ENCODE measurements at places on chromosomes 11 and 22. TPM values are rescaled to one million over a fixed set of nuclear protein-coding genes. Genes with fewer than 3 reads are reported as not detected.

CTSD gene
- 38.8 TPM for total RNA-seq

KRTAP5-7 gene
- total RNA-seq, result 0.16 TPM

PIWIL4 gene
- 0.37 TPM for total RNA-seq

BIRC2 gene
- total RNA-seq, result 48.8 TPM

TST gene
- total RNA-seq, result 1.8 TPM

GGT5 gene
- 0.04 TPM for total RNA-seq

FOLR2 gene
- total RNA-seq, result not detected

CSNK2A3 gene
- 2.1 TPM for total RNA-seq

FAM227A gene
- total RNA-seq, result 0.30 TPM

MMP8 gene
- not detected for total RNA-seq

SLC22A6 gene
- not detected for total RNA-seq

FAM181B gene
- total RNA-seq, result not detected

DNA sequence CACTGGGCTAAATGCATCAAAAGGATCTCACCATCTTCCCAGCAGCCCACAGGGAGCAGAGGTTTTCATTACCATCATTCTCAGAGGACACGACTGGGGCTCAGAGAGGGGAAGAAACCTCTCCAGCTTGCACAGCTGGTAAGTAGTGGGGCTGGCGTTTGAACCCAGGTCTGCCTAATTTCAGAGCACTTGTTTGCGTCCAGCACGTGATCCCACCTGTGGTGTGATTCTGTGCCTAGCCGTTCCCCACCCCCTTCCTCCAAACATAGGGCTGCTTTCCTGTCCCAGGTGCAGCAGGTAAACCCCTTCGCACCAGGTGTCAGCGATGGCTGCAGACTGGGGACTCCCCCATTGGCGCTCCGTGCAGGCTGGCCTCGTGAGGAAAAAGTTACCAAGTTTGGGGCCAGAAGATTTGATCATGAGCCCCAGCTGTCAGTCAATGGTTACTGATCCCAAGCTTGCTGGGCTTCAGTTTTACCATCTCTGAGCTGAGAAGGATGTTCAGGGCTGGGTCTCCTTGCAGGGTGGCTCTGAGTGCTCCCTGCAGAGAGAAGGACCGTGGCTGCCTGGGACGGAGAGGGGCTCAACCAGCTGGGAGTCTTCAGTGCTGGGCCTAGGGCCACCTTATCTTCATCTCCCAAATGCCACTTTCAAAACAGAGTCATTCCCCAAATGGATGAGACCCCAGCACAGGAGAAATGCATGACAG lies 445.6 kb downstream of the TBC1D22A start:
- DNase-seq, result no peak

GRCh38 chr11:112570333-112570732 lies 309.7 kb upstream of the PLET1 start:
- no peak for DNase-seq

GRCh38 chr11:11842421-11843008 lies 743 bp downstream of the USP47 start:
- peak; percentile 80 for DNase-seq

DNA sequence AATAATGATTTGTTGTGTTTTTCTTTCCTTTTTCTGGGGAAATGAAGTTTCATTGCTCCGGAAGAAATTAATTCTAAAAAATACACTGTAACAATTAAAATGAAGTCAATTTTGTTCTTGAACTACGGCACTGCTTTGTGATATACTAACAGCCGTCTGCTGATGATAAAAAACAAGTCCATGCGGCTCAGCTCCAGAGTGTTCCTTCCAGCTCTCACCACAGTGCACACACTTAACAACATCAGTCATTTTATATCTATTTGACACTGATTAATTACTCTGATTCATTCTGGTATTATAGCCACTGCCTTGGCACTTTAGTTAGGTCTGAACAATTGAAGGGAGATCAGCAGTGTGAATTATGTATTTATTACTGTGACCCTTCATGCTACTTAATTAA lies 97.4 kb upstream of the SLC6A5 start:
- no peak for DNase-seq

DNA sequence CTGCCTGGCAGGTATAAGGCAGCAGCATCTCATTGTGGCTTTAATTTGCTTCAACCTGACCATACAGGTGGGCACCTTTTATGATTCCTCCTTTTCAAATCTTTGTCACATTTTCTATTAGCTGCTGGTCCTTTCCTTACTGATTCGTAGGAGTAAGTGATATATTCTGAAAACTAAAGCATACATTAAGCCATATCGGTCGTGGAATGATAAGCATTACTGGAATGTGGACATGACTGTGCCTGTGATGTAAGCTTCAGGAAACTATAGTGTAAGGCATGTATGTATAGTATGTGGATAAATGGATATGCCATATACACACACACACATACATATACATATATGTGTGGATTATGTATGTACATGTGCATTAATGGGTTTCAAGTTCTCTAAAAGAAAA lies 20.8 kb downstream of the YPEL1 start:
- DNase-seq, result no peak

DNA sequence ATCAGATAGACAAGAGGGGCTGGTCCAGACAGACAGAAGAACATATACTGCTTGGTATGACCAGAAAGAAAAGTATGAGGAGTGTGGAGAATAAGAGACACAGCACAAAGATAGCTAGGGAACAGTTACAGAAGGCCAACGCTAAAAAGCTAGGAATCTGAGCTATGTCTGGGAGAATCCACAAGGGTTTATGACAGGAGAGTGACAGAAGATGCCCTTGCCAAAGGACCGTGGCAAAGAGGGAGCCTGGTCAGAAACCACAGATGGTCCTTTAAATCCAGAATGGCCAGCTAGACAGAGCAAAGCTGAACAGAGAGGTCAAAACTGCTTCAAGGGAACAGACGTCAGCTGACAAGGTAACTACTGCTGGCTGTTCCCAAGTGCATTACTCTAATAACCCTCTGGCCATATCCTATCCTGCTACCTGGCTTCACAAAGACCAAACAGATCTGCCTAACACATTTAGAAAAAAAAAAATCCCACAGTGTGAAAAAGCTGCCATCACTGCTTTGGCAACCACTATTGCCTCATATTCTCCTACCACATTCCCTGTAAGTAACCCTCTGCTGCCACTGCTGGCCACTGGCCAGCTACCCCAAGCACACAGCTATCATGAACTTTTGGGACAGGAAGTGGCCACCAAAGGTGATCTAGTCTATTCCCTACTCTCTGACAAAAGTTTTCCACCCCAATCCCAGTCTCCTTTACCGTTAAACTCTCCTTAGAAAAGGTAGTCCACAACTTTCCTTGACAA lies 7.3 kb downstream of the SERGEF start:
- DNase-seq, result no peak

- DNase-seq, result no peak
Measured at GRCh38 chr11:43980253-43980652, 37.8 kb downstream of the C11orf96 start.

GRCh38 chr11:102006835-102007566 lies 40.2 kb upstream of the CFAP300 start:
- no peak for DNase-seq

GRCh38 chr11:94557992-94558391 lies 9.2 kb upstream of the PIWIL4 start:
- no peak for DNase-seq

- no peak for DNase-seq
Measured at GRCh38 chr11:44782478-44782877, 55.7 kb downstream of the TSPAN18 start.

GRCh38 chr11:96752221-96752620 lies 362.4 kb downstream of the JRKL start:
- DNase-seq, result no peak

DNA sequence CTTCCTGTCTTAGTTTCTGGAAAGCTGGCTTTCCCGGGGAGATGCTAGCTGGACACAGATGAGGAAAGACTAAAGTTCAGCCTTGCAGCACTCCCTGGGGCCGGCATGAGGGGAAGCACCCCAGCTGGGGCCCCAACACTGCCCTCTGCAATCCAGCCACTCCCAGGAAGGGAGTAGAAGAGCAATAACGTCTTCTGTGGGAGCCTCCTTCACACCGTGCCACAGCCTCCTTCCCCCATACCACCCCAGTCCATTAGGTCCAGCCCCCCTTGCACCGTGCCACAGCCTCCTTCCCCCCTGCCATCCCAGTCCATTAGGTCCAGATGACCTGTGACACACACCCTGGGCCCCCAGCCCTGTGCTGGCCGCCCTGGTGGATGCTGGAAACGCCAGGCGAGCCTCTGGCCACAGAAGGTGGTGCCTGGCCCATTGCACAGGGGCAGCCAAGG lies 44.1 kb upstream of the PRDM11 start:
- no peak for DNase-seq

DNA sequence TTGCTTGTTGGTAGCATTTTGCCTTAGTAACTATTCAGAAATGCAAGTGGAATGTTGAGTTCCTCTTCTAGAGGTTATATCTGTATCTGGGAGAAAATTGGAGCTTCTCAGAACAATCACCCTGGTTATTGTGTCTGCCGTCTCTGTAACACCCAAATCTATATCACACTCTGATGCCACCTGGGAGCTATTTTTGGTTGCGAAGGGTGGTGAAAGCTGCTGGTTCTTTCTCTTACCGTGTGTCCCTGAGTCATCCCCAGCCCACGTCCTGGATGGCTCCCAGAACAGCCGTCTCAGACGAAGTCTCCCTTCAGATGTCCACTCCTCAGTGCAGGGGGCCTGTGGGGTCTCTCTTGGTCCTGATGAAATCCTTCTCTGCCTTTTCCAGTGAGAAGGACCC lies 83.5 kb downstream of the C22orf31 start:
- DNase-seq, result peak; percentile 22

DNA sequence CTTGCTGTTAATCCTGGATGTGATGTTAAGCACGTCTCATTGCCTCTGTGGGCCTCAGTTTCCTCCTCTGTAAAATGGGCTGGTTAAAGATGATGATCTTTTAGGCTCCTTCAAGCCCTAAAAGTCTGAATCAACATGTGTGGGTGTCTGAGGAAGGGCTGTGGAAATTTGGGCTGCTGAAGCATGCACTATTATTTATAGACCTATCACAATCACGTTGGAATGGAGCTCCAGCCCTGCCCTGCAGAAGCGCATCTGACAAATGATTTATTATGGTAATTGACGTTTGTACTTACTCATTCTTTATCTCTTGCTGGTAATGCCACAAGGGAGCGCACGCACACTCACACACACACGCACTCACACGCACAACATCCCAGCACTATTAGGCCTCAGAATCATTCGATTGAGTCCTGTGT lies 20.4 kb downstream of the P2RX3 start:
- DNase-seq, result no peak

- peak; percentile 86 for DNase-seq
Measured at GRCh38 chr11:61776561-61777075, 15.8 kb downstream of the TMEM258 start.

DNA sequence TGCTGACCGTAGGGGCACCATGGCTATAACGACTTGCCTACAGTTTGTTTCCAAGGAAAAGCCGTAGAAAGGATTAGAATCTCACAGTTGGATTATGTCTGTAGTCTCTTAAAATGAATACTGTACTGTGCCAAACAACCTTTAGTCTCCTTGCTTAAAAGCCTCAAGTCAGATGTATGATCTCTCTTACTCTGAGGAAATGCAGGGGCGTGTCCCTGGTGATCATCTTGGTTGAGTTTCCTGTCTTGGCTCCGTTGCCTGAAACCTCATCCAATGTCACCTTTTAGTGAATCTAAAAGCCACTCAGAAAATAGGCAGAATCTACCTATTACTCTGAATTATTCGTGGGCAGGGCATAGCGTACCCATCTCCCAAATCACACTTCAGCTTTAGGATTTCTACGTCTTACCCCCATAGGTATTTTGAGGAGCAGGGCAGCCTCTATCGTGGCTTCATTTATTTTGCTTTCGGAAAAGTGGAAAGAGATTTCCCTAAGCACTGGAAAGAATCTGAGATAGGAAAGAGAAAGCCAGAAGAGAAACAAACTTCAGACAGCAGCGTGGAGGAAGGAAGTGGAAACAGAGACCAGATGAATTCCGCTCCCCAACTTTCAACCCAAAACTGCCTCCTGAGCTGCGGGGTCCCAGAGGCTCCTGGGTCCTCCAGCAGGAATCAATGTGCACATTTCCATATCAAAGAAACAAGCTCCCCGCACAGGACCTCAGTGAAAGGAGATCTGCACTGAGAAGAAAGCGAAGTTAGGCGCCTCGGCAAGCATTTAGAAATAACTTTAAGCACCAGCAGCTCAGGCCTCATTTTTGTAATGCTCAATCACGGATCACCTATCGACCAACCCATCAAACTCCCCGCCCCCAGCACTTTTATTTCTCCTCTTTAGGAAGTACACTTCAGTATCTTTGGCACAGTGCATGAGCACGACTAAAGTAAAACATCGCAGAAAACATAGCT lies 245.8 kb downstream of the ETS1 start:
- DNase-seq, result peak; percentile 75

GRCh38 chr11:95231881-95232605 lies 1.0 kb upstream of the SESN3 start:
- DNase-seq, result peak; percentile 83

- DNase-seq, result no peak
Measured at GRCh38 chr11:19691815-19692500, 20.7 kb upstream of the NAV2 start.

DNA sequence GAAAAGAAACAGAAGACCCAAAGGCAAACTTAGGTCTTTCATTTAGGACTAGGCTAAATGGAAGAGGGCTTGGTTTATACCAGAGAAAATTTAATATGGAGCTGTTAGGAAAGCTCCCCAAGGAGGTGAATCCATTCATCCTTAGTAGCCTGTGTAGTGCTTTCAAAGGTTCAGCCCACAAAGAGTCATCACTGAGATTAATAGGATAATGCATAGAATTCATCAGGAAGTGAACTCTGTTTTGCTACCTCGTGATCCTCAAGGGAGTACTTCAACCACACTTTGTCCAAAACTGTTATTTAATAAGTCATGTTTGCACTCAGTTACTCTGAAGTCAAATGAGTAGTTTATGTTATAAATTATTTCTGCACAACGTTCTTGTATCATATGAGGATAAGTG lies 43.3 kb upstream of the MMP7 start:
- DNase-seq, result no peak

DNA sequence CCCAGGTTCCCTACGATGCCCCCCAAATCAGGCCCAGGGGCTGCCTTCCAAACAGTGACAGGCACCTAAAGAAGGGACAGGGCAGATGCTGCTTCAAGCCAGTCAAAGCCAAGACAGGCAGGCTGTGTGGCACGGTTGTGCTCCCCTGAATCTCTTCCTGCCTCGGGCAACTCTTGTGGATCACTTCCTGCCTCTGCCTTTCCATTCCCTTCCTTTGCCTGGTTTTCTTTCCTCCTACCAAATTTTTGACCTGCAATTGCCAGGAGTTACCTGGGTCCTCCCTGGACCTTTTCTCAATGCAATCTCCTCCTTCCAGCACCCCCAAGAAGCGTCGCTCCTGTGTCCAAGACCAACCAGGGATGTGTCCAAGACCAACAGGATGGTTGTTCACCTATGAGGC lies 5.5 kb downstream of the C11orf16 start:
- DNase-seq, result no peak

GRCh38 chr22:50460938-50461337 lies 13.9 kb downstream of the SBF1 start:
- no peak for DNase-seq

DNA sequence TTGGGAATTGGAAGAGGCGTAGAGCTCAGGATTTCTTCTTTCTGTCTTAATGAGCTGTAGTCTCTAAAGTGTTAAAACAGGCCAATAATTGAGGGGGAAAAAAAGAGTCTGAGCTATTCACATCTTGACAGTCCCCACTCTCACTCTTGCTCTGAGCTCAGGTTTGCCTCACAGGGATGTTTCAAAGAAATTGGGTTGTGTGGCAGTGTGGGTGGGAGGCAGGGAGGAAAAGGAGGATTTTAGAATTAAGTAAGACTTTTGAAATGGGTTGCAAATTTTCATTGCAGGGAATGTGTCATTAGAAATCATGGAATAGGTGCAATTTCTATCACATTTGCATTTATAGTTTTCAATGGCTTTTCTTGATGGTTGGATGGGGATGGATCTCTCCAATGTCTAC lies 338.8 kb upstream of the KIRREL3 start:
- DNase-seq, result no peak

- DNase-seq, result no peak
Measured at GRCh38 chr11:15651033-15651432, 536.3 kb downstream of the INSC start.

Measured in activated CD4-positive, alpha-beta T cell treated with anti-CD3 and anti-CD28 coated beads for 36 hours (primary cell).